HFFc6 (cell line): ENCODE measurements at places on chromosomes 4 and X. TPM values are rescaled to one million over a fixed set of nuclear protein-coding genes. Genes with fewer than 3 reads are reported as not detected.

The PAGE2B gene
- not detected in 3 replicates for total RNA-seq

The SLC9B1 gene
- 0.26 TPM in 1 of 2 replicates, not detected in the other for total RNA-seq

The PRDM8 gene
- 19.0 to 24.0 TPM (median 23.6 TPM) in 3 replicates for total RNA-seq

The CXCL6 gene
- total RNA-seq: 0.24 to 0.32 TPM in 2 of 3 replicates, not detected in the other

DNA sequence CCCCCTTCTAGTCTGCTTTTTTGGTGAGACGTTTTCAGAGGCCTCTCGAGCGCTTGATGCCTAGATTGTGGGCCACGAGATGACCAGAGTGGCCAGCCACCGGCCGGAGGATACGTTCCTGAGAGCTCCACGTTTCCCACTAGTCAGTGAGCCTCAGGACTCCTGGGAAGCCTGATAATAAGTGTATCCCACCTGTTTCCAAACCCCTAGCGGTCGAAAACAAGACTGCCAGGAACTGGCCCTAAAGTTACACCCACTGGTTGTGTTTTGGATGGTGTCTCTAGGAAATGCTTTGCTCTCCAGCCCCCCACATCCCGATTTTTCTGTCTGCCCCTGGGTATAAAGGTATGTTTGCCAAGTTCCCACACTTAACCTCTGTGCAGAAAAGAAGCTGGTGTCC is 4.6 kb upstream of the RS1 start:
- H3K4me1 ChIP-seq: no peaks in the 10 kb centered on the region
- no peak for DNase-seq
- H3K36me3 ChIP-seq: no peaks in the 10 kb centered on the region
- no peak overlapping the region for H3K27ac ChIP-seq
- H3K27me3 ChIP-seq: peaks cover 6% of the 10 kb centered on the region

DNA sequence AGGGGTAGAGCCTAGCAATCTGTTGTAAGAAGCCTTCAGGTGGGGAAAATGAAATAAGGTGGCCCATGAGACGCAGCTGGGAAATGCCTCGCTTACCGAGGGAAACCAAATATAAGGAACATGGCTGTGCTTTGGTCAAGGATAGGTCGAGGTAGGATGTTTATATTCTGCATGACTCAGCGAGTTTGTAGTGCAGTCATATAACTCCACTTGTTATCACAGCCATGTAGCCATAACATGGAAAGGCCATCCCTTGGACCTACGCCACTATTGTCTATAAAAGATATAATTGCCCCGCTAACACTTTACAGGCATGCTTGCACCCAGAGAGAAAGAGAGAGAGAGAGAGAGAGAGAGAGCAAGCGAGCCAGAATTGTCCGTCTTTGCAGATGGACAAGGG is 80.9 kb upstream of the GLRA2 start:
- H3K36me3 ChIP-seq: no peaks in the 10 kb centered on the region
- no peak overlapping the region for H3K27ac ChIP-seq
- H3K4me1 ChIP-seq: no peaks in the 10 kb centered on the region
- no peak for DNase-seq

- H3K4me3 ChIP-seq: no peak overlapping the region
- no peaks in the 10 kb centered on the region for H3K36me3 ChIP-seq
- no peak for DNase-seq
- no peak overlapping the region for H3K27ac ChIP-seq
Observed at GRCh38 chr4:48119646-48120045, 14.4 kb downstream of the TXK start.

- no peak overlapping the region for H3K4me3 ChIP-seq
- DNase-seq: no peak
- H3K27ac ChIP-seq: no peak overlapping the region
- peaks cover 22% of the 10 kb centered on the region for H3K4me1 ChIP-seq
- H3K36me3 ChIP-seq: no peaks in the 10 kb centered on the region
Observed at GRCh38 chrX:11474576-11474975, 181.4 kb downstream of the AMELX start.

GRCh38 chr4:172900900-172901299 is 267.7 kb upstream of the GALNT7 start:
- no peak overlapping the region for H3K4me3 ChIP-seq
- no peak overlapping the region for H3K27ac ChIP-seq
- H3K36me3 ChIP-seq: no peaks in the 10 kb centered on the region
- no peak for DNase-seq
- H3K27me3 ChIP-seq: peaks cover 3% of the 10 kb centered on the region; the same call in 1 of the 2 replicates
- no peaks in the 10 kb centered on the region for H3K4me1 ChIP-seq

- no peaks in the 10 kb centered on the region; the same call in 1 of the 2 replicates for H3K27me3 ChIP-seq
- H3K4me3 ChIP-seq: no peak overlapping the region
- H3K4me1 ChIP-seq: no peaks in the 10 kb centered on the region
- no peaks in the 10 kb centered on the region for H3K36me3 ChIP-seq
- no peak for DNase-seq
Observed at GRCh38 chr4:131526686-131527085, 1622.4 kb upstream of the PCDH10 start.

- DNase-seq: no peak
- peaks cover 2% of the 10 kb centered on the region for H3K27me3 ChIP-seq
- H3K27ac ChIP-seq: no peak overlapping the region; the same call in 1 of the 2 replicates
- H3K36me3 ChIP-seq: peaks cover 30% of the 10 kb centered on the region
- peaks cover 6% of the 10 kb centered on the region for H3K4me1 ChIP-seq
Observed at GRCh38 chr4:183304538-183304937, 15.5 kb downstream of the CLDN22 start.

- no peak for DNase-seq
- no peaks in the 10 kb centered on the region; the same call in 1 of the 2 replicates for H3K4me1 ChIP-seq
- no peak overlapping the region for H3K27ac ChIP-seq
- 0 out of 2 replicates have a peak, but pooled peaks cover 3% of the 10 kb centered on the region for H3K27me3 ChIP-seq
- H3K36me3 ChIP-seq: no peaks in the 10 kb centered on the region
Observed at GRCh38 chrX:51779306-51779705, 36.1 kb downstream of the GSPT2 start.

- peak; percentile 61 for DNase-seq
- peak overlapping the region; percentile 79 for H3K4me3 ChIP-seq
- peak overlapping the region; percentile 72 for H3K27ac ChIP-seq
Observed at GRCh38 chr4:1579001-1579900, 104.9 kb downstream of the FAM53A start.

GRCh38 chr4:144580430-144580829 is 65.5 kb upstream of the HHIP start:
- H3K36me3 ChIP-seq: no peaks in the 10 kb centered on the region
- H3K4me3 ChIP-seq: no peak overlapping the region; the same call in 1 of the 2 replicates
- DNase-seq: no peak
- H3K27me3 ChIP-seq: peaks cover 3% of the 10 kb centered on the region; the same call in 1 of the 2 replicates
